ENCODE measurements at places on chromosomes 1 and 21. TPM values are rescaled to one million over a fixed set of nuclear protein-coding genes. Genes with fewer than 3 reads are reported as not detected.

Gene MYOG
- not detected for total RNA-seq

Gene GPR52
- 1.8 TPM for total RNA-seq

Gene HJV
- total RNA-seq: not detected

Gene B3GALT2
- total RNA-seq: 1.6 TPM

Gene EPRS1
- total RNA-seq: 51.0 TPM

Gene PRKAA2
- 27.2 TPM for total RNA-seq

Gene MKNK1
- total RNA-seq: 36.1 TPM

Gene UHMK1
- total RNA-seq: 24.9 TPM

Gene IFNAR1
- total RNA-seq: 25.5 TPM

Gene SELE
- total RNA-seq: 20.1 TPM

Gene KPRP
- not detected for total RNA-seq

Gene ARV1
- total RNA-seq: 19.8 TPM
